ENCODE measurements at places on chromosomes 1 and 21. TPM values are rescaled to one million over a fixed set of nuclear protein-coding genes. Genes with fewer than 3 reads are reported as not detected.

- no peak for DNase-seq
Measured at GRCh38 chr1:219753914-219754313, 141.0 kb upstream of the ZC3H11B start.

DNA sequence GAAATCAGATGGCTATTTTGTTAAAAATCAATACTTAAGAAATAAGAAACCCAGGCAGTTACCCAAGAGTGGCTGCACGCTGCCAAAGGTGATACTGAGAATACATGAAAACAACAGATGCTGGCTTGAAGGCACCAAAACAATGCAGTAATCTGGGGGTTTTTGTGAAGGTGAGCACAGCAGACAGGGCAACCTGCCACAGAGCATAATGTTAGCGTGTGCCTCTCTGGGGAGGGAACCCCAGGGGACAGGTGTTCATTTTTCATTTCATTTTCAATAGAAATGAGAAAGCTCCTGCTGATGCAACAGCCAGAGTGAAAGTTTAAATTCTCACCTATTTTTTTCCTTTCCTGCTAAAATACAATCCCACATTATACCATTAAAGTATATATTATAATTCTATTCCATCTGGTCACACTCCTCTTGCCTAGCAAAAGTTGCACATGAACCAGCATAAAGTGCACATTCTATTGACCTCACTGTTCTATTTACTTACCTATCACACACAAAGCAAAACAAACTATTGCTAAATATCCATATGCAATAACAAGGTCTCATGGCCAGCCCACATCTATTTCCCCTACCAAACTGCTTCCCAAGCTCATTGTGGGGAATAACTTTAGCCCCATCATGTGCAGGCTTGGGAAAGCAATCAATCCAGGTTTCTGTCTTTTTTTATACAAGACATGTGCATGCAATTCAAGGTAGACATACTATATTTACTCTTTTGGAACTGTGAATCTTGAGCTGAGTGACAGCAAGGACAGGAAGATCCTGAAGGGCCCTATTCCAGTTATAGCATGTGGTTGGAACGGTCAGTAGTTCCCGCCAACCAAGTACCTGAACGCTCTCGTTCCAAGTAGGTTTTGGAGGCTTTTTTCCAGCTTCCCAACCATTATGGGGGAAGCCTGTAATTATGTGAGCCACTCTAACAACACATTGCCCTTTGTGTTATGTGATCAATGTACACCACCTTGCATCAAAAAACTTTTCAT, 173.6 kb downstream of the RERE start:
- DNase-seq, result no peak

- no peak for DNase-seq
Measured at GRCh38 chr1:187936667-187937066, 1107.9 kb downstream of the PLA2G4A start.

Gene DCDC2B
- not detected for total RNA-seq

DNA sequence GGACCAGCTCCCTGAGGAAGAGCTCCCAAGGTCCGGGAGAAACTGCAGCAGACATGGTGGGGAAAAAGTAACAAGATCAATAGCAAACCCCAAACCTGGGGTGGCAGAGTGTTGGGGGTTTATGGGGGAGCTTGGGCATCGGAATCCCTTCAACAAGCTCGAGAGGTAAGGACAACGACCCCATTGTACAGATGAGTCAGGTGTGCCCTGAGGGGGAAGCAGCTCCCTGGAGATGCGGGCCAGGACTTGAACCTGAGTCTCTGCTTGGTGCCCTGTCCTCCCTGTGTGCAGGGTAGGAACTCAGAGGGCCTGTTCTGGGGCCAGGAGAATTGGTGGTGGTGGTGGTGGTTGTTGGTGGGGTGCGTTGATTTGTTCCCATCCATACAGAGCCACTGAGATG, 125.4 kb downstream of the PTPRU start:
- DNase-seq, result no peak

Gene OR6N1
- total RNA-seq, result not detected
